ENCODE measurements at places on chromosomes 12 and 14.

- no peak for DNase-seq
Observed at GRCh38 chr14:101289911-101290310, 271.4 kb upstream of the DIO3 start.

- no peak for DNase-seq
Observed at GRCh38 chr12:2678426-2678825, 116.3 kb upstream of the FKBP4 start.

DNA sequence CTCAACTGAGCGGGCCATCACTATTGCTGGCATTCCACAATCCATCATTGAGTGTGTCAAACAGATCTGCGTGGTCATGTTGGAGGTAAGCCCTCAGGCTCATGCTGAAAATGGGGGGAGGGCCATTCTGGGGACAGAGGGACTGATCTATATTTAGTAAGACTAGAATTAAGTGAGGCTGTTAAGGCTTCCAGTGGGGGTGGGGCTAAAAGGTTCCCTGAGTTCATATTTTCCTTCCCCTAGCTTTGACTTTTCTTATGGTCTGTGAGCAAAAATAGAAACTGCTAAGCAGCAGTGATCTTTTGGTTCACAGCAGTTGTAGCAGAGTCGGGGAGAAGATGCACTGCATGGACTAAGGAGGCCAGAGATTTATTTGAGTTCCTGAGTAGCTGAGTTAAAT is 9.2 kb downstream of the PCBP2 start:
- DNase-seq = no peak

DNA sequence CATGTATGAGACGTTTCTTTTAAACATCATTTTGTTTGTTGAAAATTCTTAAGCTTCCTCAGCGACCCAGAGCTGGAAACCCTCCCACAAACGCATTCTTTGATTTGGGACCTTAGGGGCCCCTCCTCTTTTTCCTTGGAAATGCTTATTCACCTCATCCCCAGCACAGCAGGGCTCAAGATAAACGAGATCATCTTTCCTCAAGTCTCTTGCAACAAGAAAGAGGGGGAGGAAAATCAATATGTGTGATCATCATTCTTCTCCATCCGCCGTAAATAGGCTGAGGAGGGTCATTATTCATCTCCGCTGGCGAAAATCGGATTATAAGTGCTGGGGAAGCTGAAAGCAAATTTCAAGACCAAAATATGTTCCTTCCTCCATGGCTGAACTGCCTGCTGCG is 1415.2 kb downstream of the AACS start:
- no peak for DNase-seq

DNA sequence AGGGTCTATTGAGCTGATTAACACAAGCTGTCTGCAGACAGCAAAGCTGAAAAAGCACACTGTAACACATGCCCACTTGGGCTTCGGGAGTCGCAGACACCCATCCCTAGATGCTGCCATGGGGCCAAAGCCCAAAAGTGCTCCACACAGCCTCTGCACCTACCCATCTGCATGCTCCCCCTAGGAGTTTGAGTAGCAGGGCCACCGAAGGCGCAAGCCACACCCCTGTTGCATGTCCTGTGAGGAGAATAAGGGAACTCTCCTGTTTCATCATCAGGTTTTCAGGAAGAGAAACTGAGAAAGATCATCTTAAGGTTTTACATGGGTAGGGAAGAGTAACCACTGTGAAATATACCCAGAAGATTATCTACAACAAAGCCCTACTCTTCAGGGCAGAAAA is 5.6 kb upstream of the ST8SIA1 start:
- no peak for DNase-seq

- DNase-seq = no peak
Observed at GRCh38 chr14:69495341-69495921, 10.9 kb downstream of the PLEKHD1 start.

- no peak for DNase-seq
Observed at GRCh38 chr14:58059126-58059525, 92.9 kb downstream of the ARMH4 start.

GRCh38 chr14:61927060-61927459 is 164.8 kb downstream of the SNAPC1 start:
- DNase-seq = no peak

DNA sequence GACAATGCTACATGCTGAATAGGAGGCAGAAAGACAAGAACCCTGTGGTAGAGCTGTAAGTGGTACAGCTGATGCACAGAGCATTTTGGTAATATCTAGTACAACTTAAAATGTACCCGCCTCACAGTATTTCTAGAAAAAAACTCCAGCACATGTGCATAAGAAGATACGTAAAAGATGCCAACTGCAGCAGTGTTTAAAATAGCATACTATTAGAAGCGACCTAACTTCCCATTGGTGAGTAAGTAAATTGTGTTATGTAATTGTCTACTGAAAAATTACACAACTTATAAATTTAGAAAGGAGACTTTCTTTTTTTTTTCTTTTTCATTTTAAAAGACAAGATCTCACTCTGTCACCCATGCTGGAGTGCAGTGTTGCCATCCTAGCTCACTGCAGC is 114.3 kb upstream of the CAND1 start:
- no peak for DNase-seq

DNA sequence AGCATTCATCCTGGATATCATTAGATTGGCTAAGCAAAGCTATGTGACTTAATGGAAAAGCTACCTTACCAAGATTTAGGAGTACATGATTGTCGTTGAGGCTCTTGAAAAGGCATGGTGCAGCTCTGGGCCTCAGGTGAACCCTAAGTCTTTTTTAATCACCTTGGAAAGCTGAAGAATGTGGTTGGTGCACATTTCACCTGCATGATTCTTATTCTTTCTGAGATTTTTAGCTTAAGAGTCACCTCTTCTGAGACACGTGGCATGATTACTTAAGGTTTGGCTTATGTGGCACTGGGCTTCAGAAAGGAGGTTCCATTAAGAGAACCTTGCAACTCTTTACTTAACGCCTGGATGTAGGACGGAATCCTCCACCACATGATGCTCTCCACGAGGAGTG is 498.5 kb downstream of the TMEM117 start:
- DNase-seq = no peak

- DNase-seq = peak; percentile 39
Observed at GRCh38 chr12:20716037-20716436, 20.9 kb downstream of the SLCO1C1 start.

DNA sequence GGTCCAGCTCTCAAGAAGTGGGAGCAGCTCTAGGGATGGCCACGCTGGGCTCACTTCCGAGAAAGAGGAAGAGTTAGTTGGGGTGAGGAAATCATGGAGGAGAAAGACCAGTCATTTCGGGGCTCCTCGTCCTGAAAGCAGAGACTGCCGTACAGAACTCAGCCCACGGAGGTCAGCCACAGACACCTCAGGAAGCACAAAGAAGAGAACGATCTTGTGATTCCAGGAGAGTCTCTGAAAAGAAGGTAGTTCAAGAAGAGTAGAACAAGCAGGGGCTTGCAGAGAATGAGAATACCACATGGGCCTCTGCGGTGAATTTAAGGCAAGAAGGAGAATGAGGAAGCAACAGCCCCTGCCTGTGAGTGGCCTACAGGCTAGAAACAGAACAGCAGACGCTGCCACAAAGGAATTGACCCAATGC is 311.9 kb downstream of the CACNA1C start:
- DNase-seq = no peak

DNA sequence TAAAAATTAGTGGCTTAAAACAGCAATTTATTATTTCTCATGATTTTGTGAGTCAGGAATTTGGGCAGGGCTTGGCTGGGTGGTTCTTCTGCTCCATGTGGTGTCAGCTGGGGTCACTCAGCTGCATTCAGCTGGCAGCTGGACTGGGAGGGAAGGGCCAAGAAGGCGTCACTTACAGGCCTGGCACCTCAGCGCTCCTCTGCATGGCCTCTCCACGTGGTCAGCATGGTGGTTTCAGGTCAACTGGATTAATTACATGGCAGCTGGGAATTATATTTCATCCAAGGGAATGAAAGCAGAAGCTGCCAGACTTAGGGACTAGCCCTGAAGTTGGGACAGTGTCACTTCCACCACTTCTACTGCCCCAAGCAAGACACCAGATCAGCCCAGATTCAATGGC is 27.5 kb upstream of the IRF2BPL start:
- DNase-seq = no peak

- DNase-seq = no peak
Observed at GRCh38 chr14:105026033-105026785, 5.3 kb upstream of the CDCA4 start.

- no peak for DNase-seq
Observed at GRCh38 chr14:21989090-21989489, 315.5 kb upstream of the OR4E1 start.

GRCh38 chr14:103100281-103101121 is 6.0 kb downstream of the EXOC3L4 start:
- no peak for DNase-seq

DNA sequence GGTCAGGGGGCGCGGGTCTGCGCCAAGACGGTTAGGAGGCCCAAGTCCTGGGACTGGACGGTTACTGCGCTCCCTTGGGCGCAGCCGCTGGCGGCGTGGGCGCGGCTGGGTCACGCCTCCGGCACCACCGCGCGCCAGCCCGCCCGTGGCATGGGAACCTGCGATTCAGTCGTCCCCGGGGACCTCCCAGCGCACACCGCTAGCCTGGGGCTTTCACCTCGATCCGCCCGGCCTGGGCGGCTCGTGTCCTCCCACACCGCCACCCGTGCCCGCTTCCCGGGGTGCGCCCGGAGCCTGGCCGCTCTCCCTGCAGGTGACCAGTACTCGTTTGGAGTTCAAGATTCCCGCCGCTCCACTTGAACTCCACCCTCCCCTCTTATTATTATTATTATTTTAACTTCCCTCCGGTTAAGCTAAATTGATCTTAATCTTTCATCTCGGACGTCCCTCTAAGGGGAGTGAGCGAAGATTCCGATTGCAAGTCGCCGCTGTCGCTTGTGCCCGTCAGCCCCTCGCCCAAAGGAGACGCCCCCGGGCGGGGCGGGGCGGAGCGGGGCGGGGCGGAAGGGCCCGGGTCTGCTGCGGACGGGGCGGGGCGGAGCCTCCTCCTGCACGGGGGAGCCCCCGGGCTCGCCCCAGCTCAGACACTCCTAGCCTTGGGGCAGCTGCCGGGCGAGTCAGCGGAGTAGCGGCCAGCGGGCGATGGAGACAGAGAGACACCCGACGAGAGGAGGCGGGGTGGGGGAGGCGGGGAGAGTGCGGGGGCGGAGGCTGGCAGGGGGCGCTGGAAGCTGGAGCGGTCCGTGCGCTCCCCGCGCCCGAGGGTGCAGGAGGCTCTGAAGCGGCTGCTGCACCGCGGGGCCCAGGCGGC is at the start of gene KCNMB4:
KCNMB4 (plus strand) TSS at position 643 of the 871 bp plus-strand sequence. CDS start 445 bp downstream, outside the sequence.
- peak; percentile 79 for DNase-seq

DNA sequence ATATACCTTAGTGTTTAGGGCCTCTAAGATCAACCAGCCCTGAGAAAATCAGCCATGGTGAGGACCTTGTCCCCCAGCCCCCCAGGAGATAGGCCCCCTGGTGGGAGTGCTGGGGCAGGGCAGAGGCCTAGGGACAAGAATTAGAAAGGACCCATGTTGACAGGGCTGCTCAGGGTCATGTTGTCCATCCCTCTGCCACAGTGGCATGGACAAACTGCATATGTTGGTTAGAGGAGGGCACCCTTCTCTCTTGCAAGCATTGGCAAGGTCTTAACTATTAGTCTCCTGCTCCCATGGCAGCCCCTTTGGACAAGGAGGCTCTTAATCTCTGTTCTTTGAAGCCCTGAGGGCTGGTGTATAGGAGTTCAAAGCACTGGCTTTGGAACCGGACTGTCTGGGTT is 755 bp upstream of the PTPN6 start:
- no peak for DNase-seq

GRCh38 chr12:50862316-50862715 is 19.6 kb downstream of the TMPRSS12 start:
- DNase-seq = no peak

- no peak for DNase-seq
Observed at GRCh38 chr12:89893972-89894706, 185.5 kb upstream of the ATP2B1 start.

- no peak for DNase-seq
Observed at GRCh38 chr12:70049596-70050360, 193.5 kb upstream of the CNOT2 start.

DNA sequence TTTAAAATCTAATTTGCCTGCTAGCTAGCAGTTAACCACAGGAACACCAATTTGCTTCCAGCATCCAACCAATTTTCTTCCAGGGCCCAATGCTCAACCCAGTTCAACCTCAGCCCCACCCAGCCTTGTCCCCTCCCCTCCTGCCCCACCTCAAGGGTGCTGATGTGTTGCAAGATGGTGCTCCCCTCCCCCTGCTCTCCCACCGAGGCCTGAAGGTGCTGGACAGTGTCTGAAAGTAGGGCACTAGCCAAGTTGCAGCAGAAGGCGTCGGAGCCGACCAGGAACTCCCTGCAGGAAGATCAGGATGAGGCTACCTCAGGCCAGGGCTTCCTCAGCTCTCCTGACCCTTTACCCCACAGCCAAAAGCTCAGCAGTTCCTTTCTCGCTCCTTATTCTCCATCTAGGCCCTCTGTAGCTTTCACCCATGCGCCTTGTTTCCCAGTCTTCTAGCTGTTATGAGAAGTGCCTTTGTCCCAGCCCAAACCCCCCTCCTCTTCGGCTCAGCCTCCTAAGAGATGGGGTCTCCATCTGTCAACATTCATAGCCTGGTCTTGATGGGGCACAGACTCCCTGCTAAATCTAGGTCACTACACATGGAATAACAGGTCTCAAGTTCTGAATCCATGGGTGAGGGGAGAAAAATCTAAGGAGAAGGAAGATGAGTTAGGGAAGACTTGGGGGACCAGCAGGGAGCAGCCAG is 3.6 kb downstream of the STAT6 start:
- DNase-seq = no peak

DNA sequence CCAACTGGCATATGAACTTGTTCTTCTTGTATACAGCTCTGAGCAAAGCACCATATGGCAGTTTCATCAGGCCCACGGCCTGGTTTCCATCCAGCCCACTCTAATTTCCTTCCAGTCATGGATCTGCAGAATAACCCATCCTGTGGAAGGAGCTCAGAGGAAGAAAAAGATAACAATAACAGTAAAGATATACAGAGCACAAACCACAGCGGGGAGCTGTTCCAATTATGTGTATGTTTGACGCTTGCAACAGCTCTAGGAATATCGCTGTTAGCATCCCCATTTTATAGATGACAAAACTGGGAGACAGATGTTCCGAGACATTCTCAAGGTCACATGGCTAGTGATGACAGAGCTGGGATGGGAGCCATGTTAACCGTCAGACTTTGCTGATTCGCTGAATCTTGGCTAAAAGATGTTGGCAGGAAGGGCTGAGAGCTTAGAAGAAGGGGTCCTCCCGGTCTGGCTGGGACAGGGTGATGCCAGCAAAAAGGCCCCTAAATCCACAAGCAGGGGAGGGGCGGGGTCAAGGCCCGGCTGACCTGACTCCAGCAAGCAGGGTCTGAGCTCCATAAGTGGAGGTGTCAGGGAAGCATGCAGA is 34.4 kb upstream of the CIPC start:
- no peak for DNase-seq

DNA sequence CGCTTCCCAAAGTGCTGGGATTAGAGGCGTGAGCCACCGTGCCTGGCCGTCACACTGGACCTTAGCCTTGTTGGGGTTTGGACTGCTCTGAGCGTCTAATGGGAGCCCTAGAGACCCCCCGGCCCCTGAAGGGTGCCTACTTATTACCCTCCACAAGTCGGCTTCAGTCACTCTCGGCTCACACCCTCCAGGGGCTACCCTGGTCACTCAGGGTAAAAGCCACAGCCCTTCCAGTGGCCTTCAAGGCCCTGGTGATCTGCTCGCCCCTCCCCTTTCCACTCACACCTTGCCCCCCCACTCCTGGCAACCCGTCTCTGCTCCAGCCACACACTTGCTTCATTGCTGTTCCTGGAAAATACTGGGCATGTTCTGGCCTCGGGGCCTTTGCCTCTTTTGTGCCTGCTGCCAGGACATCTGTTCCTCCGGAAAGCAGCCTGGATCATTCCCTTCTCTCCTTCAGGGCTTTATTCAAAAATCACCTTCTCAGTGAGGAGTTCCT is 3.6 kb upstream of the MORN3 start:
- DNase-seq = peak; percentile 37

Measured in NCI-H510A (cell line).